ENCODE measurements at places on chromosomes 12 and 14.

- DNase-seq: no peak
Measured at GRCh38 chr12:83179999-83180398, 493.3 kb downstream of the TMTC2 start.

DNA sequence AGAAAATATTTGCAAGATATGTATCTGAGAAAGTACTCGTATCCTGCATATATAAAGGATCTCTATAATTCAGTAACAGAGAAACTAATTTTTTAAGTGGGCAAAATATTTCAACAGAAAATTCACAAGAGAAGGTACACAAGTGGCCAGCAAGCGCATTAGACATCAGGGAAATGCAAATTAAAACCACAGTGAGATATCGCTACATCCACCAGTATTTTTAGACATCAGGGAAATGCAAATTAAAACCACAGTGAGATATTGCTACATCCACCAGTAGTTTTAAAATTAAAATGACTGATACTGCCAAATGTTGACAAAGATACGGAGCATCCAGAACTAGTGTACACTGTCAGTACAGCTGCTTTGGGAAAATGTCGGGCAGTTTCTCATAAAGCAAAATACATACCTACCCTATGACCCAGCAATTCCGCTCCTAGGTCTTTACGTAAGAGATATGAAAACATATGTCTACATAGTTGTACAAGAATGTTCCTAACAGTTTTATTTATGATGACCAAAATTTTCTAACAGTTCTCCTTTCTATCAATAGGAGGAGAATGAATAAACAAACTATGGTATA, 2.8 kb upstream of the KCNK13 start:
- DNase-seq: no peak

GRCh38 chr14:22194664-22195063, 394.4 kb downstream of the DAD1 start:
- DNase-seq: no peak

GRCh38 chr14:99192830-99193229, 79.2 kb downstream of the BCL11B start:
- no peak for DNase-seq

- DNase-seq: no peak
Measured at GRCh38 chr12:102504871-102505270, 24.5 kb upstream of the IGF1 start.

DNA sequence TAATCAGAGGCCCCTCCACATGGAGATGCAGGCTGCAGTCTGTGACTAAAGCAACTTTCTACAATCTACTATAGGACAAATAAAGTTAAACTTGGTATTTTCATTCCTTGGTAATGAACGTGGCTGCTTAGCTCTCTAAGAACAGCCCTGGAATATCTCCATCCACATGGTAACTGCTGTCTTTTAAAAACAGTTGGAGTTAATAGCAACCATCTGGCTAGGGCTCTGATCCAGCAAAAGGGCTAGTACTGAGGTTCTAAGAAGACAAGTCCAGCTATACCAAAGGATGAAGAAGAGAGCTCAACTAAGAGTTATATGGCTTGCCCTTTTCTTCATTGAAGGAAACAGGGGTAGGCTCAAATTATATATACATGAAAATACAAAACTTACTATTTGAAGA, 920.1 kb downstream of the FLRT2 start:
- DNase-seq: no peak

- no peak for DNase-seq
Measured at GRCh38 chr14:38078393-38078792, 129.3 kb upstream of the SSTR1 start.

GRCh38 chr12:75587340-75588106, 76.1 kb upstream of the KRR1 start:
- DNase-seq: no peak

DNA sequence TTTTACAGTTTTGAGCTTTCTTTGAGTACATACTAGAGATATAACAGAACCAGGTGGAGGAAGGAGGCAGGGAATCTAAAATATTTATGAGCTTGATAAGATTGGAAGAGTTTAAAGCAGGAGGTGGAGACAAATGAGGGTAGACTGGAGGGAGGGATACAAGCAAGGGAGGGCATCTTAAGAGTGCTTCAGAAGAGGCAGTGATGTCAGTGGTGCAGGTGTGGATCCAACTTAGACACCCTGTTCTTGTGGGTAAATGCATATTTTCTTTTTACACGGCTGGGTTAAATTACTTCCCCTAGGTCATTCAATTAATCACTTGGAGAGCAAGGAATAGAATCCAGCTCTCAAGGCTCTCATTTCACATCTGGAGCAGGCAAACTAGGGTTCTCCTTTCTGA, 146.1 kb upstream of the LRIG3 start:
- no peak for DNase-seq

DNA sequence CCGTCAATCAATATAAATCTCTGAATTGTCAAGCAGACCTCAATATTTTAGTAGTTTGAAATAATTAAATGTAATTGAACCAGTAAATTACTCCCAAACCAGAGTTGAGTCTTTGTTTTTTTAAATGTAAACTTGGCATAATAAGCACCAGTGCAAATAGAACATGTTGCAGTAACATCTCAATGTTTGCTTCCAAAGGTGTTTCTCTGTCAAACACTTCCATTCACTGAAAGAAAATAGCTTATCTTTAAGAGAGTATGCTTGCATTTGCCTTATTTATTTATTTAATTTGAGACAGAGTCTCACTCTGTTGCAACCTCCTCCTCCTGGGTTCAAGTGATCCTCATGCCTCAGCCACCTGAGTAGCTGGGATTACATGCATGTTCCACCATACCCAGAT, 39.9 kb upstream of the EGLN3 start:
- DNase-seq: no peak

GRCh38 chr12:65586796-65587195, 237.5 kb upstream of the HMGA2 start:
- no peak for DNase-seq

- DNase-seq: no peak
Measured at GRCh38 chr12:6827437-6827911, 733 bp upstream of the P3H3 start.

DNA sequence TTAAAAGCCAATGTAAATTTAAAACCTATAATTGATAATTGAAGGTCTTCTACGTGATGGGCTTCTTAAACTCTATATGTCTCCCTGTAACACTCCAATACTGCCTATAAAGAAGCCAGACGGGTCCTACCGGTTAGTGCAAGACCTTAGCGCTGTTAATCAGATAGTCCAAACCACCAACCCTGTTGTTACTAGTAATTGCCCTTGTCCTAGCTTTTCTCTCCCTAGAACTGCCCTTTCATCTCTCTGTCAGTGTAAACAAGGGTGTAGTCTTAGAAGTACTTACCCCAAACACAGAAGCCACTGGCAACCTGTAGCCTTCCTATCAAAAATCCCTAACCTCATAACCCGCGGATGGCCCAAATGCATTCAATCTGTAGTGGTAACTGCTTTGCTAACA, 243.0 kb upstream of the DIO3 start:
- no peak for DNase-seq

- no peak for DNase-seq
Measured at GRCh38 chr12:95882873-95883272, 24.1 kb downstream of the SNRPF start.

- no peak for DNase-seq
Measured at GRCh38 chr12:71415336-71416231, 24.0 kb upstream of the LGR5 start.

DNA sequence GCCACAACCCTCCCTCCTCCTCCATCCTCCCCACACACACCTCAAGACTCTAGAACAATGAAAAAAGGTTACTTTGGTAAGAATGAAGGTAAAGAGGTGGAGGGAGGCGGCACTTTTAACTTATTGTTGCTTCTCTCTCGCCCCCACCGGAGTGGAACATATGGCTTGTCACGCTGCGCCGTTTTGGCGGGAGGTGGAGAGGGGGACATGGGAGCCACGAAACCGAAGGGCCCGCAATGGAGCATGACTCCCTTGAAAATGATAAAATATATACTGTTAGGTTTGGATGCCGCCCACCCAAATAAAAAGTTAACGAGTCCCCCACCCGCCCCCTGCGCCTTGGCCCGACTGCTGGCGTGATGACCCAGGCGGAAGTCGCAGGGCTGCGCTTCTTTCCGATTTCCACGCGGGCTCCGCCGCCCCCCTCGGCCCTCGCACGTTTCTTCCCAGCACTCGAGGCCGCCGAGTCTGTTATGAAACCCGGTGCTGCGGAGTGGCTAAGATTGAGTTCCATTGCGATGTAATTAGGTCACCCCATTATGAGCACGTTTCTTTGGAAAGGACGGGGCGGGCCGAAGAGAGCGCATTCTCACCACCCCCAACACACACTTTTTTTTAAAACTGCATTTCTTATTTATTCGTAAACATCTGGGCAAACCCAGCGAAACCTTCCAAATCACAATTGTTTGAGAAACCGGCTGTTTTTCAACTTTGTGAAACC, 1.4 kb upstream of the ZFP36L1 start:
- DNase-seq: peak; percentile 79

DNA sequence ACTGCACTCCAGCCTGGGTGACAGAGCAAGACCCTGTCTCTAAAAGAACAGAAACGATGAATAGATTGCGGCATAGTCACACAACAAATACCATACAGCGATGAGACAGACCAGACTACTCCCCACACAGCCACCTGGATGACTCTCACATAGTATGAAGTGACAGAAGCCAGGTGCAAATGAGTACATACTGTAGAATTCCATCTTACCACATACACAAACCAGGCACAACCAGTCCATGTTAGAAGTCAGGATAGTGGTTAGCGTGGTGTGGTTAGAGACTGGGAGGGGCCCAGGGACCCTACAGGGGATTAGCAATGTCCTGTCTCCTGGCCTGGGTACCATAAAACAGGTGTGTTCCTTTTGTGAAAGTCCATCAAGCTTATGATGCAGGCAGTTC, 53.8 kb downstream of the FAM222A start:
- DNase-seq: no peak

DNA sequence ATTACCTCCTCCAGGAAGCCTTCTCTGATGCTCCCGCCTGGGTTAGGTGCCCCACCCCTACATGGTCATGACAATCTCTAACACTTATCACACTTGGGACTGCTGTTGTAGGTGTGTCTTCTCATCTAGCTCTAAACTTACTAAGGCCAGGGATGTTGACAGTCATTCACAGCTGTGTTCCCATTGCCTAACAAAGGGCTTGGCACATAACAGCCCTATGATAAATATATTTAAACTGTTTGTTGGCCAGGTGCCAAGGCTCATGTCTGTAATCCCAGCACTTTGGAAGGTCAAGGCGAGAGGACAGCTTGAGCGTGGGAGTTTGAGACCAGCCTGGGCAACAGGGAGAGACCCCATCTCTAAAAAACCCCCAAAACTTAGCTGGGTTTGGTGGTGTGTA, 98.8 kb upstream of the RGS6 start:
- DNase-seq: no peak

DNA sequence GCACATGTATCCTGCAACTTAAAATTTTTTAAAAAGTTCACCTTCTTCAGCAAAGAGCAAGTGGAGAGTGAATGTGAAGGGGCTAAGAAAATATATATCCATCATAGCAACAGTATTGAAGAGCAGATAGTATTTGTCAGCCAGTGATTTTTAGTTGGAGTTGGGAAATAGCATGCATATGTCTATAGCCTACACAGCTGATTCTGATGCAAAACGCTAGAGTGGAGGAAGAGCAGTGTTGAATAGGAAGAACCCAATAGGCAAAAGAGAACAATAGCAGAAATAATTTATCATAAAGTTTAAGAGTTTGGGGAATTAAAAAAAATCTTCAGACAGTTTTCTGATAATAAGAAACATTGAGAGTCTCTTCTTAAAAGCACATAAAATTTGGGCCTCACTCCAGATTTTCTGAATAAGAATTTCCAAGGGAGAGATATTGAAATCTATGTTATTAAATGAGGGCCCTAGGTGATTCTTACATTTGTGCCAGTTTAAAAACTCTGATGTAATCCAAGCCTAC, 12.0 kb downstream of the PDE6H start:
- no peak for DNase-seq

DNA sequence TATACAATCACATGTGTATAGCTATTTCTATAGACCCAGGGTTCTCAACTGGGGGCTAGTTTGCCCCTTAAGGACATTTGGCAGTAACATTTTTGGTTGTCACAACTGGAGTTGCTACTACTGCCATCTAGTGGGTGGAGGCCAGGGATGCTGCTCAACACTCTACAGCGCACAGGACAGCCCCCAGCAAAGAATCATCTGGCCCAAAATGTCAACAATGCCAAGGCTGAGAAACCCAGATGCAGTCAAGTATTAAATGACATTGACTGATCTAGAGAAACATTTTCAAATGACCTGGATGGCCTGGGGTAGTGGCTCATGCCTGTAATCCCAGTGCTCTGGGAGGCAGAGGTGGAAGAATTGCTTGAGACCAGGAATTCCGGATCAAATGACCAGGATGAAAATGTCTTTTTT, 5.8 kb downstream of the WSB2 start:
- DNase-seq: peak; percentile 45

- no peak for DNase-seq
Measured at GRCh38 chr12:121344506-121344905, 7.7 kb downstream of the ANAPC5 start.

DNA sequence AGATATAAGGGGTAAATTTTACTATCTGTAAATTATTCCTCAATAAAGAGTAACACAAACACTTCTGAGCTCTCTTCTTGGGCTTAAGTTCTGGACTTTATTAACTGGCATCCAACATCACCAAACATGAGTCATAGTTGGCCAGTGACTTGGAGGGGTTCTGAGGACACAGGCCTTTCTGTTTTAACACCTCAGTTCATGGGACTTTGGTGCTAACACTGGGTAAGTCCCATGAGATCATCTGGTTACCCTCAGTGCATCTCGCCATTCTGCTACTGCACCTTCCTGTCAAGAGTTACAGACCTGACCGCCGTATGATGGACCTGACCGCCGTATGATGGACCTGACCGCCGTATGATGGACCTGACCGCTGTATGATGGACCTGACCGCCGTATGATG, 9.9 kb downstream of the SLC15A4 start:
- DNase-seq: no peak

- no peak for DNase-seq
Measured at GRCh38 chr12:15634010-15634683, 155.0 kb downstream of the EPS8 start.

DNA sequence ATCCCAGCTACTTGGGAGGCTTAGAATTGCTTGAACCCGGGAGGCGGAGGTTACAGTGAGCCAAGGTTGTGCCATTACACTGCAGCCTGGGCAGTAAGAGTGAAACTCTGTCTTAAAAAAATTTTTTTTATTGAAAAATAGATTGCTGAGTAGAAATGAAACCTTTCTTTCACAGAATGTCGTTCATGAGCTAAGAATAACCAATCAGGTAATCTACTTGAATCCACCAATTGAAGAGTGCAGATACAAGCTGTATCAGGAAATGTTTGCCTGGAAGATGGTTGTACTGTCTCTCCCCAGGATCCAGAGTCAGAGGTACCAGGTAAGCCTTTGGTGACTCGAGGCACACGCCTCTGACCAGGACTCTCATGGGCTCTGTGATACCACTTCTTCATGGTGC, 27.0 kb downstream of the DYNC1H1 start:
- no peak for DNase-seq

GRCh38 chr12:110345176-110345661, 58.3 kb downstream of the ANAPC7 start:
- no peak for DNase-seq

GRCh38 chr12:125065021-125065918, at the start of gene AACS:
AACS (plus strand) TSS chr12:125065435; CDS start chr12:125065585, 150 bp downstream.
- DNase-seq: peak; percentile 77

Data from stimulated activated CD4-positive, alpha-beta T cell treated with anti-CD3 and anti-CD28 coated beads, TNF-alpha, amount 100 ng/mL, for 1 hour (primary cell).